ENCODE measurements at places on chromosomes 13 and 19.

DNA sequence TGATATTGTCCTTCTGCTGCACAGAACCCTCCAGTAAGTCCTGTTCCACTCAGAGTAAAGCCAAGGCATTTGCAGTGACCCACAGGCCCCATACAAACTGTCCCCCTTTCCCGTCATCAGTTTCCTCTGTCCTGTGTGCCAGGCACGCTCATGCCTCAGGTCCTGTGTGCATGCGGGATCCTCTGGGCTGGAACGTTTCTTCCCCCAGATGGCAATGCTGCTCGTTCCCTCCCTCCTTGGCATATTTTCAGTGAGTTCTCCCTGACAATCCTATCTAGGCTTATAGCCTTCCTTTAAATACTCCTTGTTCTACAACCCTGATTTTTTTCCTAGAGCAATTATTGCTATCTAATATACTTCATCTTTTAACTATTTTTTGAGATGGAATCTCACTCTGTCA is 5.7 kb downstream of the OPA3 start:
- no peak for DNase-seq

- no peak for DNase-seq
These were observed 2691.4 kb downstream of the PCDH9 start for GRCh38 chr13:64538711-64539110.

DNA sequence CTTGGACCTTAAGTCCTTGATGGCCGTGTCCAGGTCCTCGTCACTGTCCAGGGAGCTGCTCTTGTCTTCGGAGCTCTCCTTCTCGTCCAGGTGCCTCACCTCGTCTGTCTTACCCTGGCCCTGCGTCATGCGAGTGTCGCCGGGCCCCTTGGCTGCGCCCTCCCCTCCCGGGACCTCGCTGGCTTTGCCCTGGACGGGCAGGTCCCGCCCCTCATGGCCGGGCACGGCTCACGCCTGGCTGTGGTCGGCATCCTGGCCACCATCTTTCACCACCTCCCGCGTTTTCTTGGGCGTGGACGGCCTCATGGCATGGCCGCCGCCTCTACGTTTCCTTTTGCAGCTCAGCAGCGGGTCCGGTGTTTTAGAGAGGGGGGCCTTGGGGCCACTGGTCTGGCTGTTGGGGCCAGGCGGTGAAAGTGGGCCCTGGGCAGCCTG is 14.8 kb downstream of the RB1 start:
- no peak for DNase-seq

DNA sequence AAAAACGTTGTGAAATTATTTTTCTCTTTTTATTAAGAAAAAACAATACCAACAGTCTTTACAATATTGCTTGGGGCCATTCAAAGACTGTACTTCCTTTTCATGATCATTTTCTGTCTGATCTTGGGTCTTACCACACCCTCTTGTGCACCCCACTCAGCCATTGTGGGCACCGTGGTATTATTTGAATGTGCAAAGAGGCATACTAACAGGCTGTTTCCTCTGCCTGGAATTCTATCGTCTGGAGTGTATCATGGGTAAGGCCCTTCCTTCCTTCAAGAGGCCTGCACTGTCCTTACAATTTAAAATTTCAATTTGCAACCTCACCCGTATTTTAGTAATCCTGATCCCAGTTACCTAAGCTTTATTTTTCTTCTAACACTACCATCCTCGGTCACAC is 76.5 kb downstream of the FGF14 start:
- no peak for DNase-seq

DNA sequence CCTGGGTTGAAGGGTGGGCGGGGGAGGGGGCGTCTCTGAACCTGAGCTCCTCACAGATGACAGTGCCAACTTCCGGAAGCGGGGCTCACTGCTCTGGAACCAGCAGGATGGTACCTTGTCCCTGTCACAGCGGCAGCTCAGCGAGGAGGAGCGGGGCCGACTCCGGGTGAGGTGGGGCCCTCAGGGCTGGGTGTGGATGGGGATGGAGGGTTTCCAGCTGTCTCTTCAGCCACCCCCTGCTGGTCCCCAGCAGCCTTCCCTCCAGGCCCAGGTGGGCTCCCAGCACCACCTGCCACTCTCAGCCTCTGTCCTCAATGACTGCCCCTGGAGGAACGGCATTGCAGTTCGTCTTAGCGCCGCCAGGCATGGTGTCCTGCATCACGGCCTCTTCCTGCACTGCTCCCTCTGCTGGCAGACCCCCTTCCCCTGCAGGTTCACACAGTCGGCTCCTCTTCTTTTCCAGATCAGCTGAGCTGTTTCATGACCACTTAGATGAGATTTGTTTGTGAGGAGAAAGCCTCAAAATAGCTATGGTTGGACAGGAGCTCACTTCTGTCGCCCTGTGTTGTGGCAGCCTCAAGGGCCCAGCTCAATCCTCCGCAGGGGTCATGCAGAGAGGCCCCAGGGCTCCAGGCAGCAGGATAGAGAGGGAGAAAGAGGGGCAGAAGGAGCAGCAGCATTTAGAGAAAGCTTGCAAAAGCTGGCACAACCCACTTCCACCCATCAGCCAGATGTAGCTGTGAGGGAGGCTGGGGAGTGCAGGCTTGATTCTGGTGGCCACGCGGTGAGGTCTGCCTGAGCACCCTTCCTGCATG is 2.5 kb upstream of the GARIN5A start:
- no peak for DNase-seq

DNA sequence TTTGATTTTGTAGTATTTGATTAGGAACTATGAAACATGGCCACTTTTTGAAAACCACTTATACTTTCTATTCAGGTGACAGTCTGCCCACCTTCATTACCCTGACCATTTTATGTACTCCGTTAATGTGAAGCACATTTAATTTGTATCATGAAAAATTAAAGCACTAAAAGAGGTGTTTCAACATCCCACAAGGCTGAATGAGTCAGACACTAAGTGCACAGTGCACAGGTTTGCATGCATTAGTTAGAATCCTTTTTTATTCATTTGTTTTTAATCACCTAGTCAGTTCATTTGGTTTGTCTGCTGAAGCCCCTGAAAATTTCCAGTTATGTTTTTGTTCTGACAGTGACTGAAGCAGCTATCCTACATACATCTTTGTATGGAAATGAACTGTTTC is 271.0 kb downstream of the SLITRK5 start:
- no peak for DNase-seq
